Left cardiac atrium (tissue), 4 donors: ENCODE measurements at places on chromosomes 11 and 22. TPM values are rescaled to one million over a fixed set of nuclear protein-coding genes. Genes with fewer than 3 reads are reported as not detected.

DNA sequence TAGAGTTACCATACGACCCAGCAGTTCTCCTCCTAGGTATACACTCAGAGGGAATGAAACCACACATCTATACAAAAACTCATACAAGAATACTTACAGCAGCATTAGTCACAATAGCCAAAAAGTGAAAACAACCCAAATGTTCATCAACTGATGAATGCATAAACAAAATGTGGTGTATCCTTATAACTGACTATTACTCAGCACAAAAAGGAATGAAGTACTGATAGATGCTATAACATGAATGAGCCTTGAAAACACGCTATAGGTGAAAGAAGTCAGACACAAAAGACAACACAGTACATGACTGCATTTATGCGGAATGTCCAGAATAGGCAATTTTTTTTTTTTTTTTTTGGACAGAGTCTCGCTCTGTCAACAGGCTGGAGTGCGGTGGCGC is 23.1 kb downstream of the NCAPD3 start:
- DNase-seq, result no peak

Gene TIMP3
- total RNA-seq, result 434 TPM

Gene IZUMO1R
- total RNA-seq, result not detected

Gene C22orf23
- total RNA-seq, result not detected

DNA sequence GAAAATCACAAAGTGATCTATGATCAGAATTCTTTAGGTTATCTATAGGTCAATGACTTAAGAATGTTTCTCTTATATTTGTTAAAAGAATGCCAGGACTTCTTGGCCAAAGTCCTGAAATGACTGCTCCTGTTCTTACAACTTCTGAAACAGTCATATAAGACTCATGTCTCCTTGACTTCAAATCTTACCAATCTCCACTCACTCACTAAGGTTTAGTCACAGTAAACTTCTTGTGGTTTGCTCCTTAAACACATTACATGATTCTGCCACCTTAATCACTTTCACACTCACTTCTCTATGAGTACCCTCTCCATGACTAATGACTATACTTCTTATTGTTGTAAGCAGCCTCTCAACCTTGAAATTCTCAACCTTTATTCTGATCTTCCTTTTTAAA is 648.7 kb upstream of the CCDC179 start:
- no peak for DNase-seq

Gene TCN1
- total RNA-seq, result not detected

Gene CCDC116
- total RNA-seq, result 0.44 TPM

Gene NRIP3
- total RNA-seq, result 1.9 TPM

- DNase-seq, result no peak
Observed at GRCh38 chr11:31788085-31788484, 23.0 kb downstream of the PAX6 start.

Gene C22orf31
- not detected for total RNA-seq

Gene TRIM51
- total RNA-seq, result not detected

Gene OR8D4
- 0.37 TPM for total RNA-seq

GRCh38 chr11:46038529-46038928 is 82.7 kb downstream of the PHF21A start:
- no peak for DNase-seq

DNA sequence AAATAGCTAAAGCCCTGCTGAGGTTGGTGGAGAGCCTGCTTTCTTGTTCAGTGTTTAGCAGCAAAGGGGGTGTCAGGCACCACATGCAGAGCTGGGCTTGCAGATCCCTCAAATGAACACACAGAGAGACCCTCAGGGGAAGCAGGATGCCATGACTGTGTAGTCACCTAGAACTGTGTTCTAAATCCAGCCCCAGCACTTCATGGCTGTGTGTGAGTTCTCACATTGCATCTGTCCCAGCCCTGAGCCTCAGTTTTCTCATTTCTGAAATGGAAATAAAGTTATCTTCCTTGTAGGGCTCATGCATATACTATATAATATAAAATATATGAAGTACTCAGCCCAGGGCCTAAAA is 47.1 kb downstream of the CWC15 start:
- no peak for DNase-seq

GRCh38 chr11:9802291-9802861 is 138.5 kb downstream of the SWAP70 start:
- no peak for DNase-seq

DNA sequence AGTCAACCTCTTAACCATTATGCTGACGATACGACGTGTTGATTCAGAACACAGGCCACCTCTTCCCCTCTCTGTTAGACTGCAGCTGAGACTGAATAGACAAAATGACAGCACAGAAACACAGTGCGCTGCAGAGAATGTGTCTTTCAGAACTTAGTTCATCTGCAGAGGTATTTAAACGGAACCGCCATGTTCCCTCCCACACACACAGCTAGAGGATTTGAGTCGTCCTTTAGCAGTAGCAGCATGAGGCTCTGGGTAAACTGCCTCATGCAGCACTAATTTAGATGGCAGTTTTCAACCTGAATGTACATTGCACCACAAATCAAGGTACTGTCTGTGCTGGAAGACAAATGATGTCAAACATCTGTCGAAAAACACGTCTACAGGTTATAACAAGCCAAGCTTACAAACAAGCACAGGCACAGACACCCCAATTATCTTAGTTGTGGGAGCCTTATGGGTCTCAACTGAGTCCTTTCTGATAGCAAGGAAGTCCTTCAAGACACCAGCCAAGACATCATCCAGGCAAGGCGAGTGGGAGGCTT is 76.6 kb upstream of the LRRC4C start:
- no peak for DNase-seq

DNA sequence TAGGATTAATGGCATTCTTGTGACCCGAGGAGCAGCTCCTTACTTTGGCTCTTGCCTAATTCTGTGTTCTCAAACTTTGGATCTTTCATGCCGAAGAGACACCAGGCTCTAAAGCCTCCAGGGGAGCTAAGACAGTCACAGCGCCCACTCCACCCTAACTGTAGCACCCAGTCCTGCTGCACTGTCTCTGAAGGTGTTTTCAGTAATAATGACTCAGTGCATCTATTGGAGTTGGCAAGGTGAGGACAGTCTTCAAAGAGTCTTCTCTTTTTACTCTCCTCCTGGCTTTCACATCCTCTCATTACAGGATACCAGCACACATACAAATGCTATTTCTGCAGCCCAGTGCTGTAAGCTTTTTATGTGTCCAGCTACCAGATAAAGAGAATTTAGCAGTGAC is 69.4 kb downstream of the PPFIBP2 start:
- no peak for DNase-seq

DNA sequence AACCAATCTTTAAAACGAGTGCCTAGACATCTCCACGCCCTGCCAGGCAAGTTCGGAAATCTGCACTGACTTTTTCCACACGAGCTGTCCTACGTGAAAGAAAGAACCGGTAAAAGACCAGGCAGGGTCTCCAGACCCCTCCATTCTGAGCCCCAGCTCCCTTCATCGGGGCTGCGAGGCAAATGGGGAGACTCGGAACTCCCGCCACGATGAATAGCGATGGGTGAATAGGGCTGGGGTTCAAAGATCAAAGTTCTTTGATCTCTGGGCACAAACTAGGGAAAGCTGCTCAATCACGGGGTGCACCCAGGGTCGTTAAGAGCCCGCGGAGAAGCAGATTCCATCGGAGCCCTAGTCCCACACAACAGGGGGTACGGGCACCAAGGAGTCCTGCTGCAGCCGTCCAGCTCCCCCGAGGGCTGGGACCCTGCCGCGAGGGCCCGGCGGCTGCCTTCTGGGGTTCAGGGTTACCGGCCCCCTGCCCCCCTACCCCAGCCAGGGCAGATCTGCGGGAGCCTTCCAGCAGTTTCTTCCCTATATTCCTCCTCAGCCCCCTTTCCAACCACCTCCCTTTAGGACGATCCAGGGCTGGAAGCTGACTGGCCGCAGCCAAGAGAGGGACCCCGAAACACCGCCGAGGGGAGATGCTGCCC is 1.1 kb downstream of the LRP4 start:
- no peak for DNase-seq
